ENCODE measurements at places on chromosomes 4 and X.

DNA sequence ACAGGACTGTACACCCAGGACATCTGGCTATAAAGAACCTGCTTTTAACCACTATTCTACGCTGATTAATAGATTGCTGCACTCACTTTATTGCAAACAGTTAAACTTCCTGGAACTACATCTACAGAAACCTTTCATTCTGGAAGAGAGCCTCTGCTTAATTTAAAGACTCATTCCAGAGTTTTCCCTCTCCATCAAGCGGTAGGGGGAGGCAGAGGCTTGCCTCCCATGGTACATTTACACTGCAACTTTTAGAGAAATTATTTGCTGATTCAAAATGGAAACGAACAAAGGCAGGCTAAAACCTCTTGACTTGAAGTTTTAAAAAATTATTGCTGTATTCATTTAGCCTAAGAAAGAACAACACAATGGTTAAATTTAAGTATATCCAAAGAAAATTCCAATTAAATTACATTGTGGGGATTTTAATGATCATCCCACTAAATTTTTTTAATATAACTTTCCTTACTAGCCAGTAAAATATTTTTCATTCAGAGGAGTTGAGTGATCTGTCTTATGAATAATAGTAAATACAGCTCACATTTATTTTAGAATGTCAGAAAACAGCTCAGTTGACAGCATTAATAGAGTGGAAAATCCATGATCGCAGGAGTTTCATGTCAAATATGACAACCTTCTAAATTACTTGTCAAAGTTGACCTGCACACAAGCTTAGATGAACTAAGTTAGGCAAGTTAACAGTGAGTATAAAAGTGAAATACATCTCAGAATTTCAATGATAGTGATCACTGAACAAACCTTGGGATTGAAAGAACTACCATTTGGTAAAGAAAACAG, 46.3 kb upstream of the PCDH10 start:
- no peak for DNase-seq

DNA sequence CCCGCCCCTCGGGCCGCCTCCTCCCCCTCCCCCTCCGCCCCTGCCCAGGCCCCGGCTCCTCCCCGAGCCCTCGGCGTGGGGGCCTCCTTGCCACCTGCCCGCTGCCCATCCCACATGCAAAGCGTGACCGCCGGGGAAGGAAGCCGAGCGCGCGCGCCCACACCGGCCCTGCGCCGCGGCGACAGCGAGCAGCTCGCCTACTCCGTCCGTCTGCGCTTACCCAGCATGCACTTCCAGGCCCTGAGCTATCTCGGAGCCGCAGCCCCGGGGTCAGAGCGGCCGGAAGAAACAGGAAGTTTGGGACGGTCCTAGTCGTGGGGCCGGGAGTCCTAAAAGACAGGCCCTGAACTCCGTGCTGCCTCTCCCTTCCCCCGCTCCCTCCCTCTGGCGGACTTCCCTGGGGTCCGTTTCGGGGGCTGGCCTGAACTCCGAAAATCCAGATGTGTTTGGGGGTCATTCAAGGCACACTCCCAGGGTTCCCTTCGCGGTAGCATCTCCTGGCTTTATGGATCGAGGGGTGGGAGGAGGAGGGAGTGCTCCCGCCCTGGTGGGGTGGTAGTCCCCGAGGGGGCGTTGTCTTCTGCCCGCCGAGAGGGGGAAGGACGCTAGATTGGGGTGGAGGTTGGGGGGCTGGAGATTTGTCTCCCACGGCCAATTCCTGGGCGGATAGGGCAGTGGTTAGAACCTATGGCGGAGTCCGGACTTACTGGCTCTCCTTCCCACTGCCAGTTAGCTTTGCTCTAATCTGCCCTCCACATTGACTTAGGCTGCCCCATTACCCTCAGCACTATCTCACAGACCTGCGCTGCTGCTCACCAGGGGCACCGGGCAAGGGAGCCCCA, 25.0 kb upstream of the BCORL1 start:
- peak; percentile 31 for DNase-seq

- DNase-seq = no peak
Observed at GRCh38 chrX:134513091-134513490, 53.1 kb downstream of the HPRT1 start.

GRCh38 chr4:128394778-128395177, 107.2 kb upstream of the PGRMC2 start:
- no peak for DNase-seq

- no peak for DNase-seq
Observed at GRCh38 chr4:81482326-81482725, 10.6 kb upstream of the RASGEF1B start.

GRCh38 chr4:23001478-23001877, 308.7 kb downstream of the GBA3 start:
- DNase-seq = no peak

- no peak for DNase-seq
Observed at GRCh38 chrX:1212532-1212931, at the start of gene CRLF2. CRLF2 (minus strand) TSS chrX:1212649; CDS start chrX:1212634, 15 bp downstream.

GRCh38 chr4:183099537-183100297, 660 bp downstream of the WWC2 start:
- no peak for DNase-seq

GRCh38 chr4:17328141-17328815, 183.6 kb downstream of the QDPR start:
- DNase-seq = no peak

DNA sequence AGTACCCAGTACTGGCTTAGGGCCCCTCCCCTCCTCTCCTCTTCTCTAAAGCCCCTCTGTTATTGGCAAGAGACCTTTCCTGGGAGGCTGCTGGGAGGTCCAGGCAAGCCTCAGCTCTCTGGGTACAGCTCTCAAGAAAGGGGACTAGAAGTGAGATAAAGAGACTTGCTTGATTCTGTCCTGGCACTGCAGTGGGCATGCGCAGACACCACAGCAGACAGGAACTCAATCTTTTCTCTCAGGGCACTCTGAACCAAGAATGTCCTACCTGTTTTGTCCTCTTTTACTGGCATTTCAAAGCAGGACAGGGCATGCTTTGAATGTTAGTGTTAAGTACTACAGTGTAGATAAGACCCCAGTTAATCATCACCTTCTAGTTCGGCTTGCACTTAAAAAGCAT, 74.9 kb downstream of the NYX start:
- DNase-seq = no peak

- no peak for DNase-seq
Observed at GRCh38 chrX:131366407-131366806, 77.3 kb upstream of the IGSF1 start.

- no peak for DNase-seq
Observed at GRCh38 chr4:84496706-84497503, 2.2 kb downstream of the NKX6-1 start.

- DNase-seq = no peak
Observed at GRCh38 chr4:8319731-8320385, 50.3 kb downstream of the HTRA3 start.

GRCh38 chrX:36087366-36087765, 167.8 kb downstream of the CFAP47 start:
- DNase-seq = no peak

DNA sequence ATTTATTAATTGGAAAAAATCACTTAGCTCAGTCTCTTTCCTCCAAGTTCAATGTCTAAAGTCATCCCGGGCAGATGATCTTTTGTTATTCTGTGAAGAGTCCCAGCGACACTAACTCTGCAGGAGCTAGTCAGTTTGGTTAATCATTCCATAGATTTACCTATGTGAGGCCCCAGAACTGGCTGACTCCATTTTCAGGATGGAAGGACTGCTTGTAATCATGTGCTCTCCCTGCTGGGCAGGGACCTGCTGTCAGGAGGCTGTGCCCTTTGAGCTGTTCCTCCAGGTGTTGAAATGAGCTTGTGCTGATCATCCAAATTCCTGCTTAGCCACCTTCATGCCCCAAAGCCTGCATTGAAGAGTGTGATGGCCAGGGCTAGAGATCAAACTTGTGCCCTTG, 169.8 kb downstream of the NHS start:
- no peak for DNase-seq

- DNase-seq = no peak
Observed at GRCh38 chrX:134604701-134605311, 53.5 kb downstream of the PLAC1 start.

- DNase-seq = no peak
Observed at GRCh38 chrX:150226223-150226965, 136.7 kb upstream of the MAMLD1 start.

GRCh38 chr4:5999830-6000365, 18.3 kb downstream of the C4orf50 start:
- no peak for DNase-seq

DNA sequence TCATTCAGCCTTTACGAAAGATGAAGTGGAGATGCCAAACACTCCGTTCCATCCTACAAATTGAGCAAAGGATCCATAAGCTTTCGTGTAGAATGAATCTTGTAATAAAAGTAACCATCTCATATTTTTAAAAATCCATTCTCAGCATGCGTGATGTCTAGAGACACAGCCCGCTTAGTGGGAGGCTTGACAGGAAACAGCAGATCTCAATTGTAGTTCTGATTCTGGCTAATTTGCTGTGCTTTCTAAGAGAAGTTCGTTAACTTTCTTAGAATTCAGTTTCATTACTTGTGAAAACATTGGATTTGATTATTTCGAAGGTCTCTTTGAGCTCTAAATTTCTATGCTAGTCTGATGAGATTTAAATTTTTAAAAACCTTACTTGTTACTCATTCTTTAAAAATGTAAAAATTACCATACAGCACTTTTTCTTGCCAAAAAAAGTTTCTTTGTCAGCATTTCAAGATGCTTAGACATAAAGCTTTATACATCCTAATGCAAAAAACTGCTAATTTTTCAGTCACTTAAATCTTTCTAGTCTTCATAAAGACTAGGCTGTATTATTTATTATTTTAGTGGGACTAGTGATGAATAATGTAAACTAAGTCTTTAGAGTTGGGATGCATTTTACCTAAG, 66.9 kb upstream of the NEIL3 start:
- no peak for DNase-seq

DNA sequence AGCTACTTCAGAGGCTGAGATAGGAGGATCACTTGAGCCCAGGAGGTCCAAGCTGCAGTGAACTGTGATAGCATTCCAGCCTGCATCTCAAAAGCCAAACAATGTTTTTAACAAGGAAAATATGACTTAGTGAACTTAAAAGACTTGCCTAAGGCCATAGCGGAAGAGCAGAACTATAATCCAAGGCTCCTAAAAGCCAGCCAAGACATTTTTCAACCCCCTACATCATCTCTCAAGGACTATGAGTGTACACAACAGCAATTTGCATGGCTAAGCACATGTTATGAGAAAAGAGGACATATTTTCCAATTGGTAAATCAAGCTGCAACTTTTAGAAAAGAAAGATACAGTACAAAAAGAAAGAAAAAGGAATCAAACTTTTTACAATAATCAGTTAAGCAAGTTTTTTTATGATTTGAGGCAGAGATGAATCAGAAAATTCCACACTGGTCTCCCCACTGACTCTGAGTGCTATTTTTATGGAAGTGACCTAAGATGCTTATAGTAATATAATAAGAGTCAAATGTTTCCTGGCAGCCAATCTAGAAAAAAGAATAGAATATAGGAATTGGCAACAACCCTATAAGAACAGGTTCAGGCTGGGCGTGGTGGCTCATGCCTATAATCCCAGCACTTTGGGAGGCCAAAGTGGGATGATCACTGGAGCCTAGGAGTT, 9.8 kb upstream of the ACOT9 start:
- DNase-seq = no peak

DNA sequence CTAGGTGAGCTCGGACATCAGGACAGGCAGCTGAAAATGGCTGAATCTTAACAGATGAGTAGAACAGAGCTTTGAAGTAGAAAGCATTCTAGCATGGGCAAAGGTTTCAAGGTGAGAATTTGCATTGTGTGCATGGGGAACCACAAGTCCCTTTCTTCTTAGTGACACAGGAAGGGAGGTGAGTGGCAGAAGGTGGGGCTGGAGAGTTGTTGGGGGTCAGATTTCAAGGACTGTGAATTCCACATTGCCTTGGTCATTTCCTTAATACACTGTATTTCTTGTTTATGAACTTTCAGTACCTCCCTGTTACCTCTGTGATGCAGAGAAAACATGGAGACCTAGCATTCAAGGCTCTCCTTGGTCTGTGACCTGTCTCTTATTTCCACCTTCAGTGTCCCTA, 4.1 kb downstream of the APEX2 start:
- DNase-seq = no peak

- DNase-seq = no peak
Observed at GRCh38 chr4:181957088-181957487, 286.1 kb upstream of the TENM3 start.

GRCh38 chr4:185479507-185479971, 8.0 kb upstream of the CCDC110 start:
- DNase-seq = no peak

DNA sequence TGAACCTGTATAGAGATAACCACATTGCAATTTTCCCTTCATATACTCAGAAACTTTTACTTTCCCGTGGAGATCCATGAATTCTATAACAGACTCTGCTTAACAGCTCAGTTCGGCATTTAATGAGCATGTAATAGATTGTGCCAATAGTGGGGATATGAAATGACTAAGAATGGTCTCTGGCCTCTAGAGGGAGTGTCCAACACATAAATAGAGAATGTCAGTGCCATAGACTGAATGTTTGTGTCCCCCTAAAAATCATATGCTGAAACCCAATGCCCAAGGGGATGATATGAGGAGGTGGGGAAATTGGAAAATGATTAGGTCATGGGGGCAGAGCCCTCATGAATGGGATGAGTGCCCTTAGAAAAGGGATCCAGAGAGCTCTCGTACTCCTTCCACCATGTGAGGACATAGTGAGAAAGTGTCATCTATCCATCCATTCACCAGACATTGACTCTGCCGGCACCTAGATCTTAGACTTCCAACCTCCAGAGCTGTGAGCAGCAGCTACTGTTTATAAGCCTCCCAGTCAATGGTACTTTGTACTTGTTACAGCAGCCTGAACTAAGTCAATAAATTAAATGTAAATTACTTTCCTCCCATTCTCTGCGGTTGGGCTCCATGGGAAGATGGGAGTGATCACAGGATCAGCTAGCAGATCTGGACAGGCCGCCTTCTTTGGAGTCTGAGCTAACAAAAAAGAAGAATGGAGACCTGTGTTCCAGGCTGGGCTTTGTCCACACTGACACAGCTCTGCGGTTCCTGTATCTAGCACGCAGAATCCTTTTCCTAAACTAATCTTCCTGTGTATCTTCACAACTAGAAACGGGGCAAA, 28.1 kb upstream of the HPSE start:
- peak; percentile 2 for DNase-seq

DNA sequence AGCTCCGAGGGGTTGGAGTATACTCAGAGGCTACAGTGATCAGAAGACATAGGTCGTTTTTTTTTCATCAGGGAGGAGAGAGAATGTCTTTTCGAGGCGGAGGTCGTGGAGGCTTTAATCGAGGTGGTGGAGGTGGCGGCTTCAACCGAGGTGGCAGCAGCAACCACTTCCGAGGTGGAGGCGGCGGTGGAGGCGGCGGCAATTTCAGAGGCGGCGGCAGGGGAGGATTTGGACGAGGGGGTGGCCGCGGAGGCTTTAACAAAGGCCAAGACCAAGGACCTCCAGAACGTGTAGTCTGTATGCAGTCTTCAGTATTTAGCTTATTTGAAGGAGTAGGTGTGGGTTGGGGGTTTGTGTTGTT, 500 bp downstream of the GAR1 start:
- no peak for DNase-seq
